Right cardiac atrium (tissue), 5 donors: ENCODE measurements at places on chromosomes 3 and 15.

DNA sequence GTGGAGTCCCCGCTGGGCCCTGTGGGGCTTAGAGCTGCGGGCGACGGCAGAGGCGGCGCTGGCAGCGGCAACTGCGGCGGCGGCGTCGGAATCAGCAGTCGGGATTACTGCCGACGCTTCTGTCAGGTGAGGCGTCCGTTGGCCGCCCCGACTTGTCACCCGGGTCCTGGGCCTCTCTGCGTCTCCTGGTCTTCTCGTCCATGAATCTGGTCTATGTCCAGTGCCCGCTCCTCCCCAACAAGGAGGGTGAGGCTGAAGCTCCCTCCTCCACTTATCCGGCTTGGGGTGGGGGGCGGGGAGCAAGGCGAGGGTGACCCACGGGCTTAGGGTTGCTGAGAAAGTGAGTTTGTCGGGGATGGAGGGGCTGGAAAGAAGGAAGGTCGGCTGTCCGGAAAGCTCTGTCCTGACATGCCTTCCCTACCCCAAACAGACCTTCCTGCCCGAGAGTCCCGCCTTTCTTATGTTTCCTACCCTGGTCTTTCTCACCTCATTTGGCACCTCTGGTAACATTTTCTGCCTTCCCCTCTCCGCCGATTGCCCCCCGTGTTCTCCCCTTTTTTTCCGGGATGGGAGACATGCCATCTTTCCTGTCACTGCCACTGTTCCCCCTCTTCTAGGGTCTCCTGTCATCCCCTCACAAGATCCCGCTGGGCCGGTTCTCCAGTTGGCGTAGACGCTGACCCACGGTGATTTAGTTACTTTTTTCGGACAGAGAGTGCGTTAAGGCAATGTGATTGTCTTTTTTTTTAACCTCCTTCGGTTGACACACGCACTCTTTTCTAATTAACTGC lies 520 bp downstream of the ZNF654 start:
- peak; percentile 47 for DNase-seq

DNA sequence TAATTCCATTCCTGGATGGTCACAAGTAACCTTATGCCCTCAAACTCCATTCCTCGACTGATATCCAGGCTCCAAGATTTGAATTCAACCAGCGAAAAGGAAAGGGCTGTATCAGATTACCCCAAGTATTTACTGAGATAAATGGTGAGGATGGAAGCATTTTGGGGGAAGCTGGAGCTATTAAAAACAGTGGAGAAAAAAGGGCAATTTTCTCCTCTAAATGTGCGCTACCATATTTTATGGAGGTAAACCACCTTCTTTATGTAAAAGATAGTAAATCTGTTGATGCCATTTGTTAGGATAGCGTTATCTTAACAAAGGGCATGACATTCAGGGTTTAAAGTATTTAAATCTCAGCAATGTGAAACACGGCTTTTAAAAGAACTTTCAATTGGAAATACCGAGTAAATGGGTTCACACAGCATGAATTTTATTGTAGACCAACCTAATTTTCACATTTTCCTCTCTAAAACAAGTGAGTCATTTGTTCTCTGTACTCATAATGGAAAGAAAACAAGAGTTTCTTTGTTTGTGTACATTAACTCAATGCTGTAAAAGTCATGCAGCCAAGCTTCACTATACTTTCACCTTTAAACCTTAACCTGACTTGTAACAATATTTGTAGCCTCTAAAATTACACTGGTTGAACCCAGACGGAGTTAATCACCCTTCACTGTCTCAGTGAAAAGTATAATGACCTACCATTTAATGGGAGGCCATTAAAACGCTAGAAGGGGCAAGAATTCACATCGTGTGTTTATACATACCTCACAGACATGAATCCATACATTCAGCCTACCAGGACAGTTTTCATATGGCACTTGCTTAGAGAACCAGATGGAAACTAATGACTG lies 773.4 kb downstream of the ROBO1 start:
- no peak for DNase-seq

GRCh38 chr3:66405701-66406091 lies 95.1 kb downstream of the LRIG1 start:
- no peak for DNase-seq

DNA sequence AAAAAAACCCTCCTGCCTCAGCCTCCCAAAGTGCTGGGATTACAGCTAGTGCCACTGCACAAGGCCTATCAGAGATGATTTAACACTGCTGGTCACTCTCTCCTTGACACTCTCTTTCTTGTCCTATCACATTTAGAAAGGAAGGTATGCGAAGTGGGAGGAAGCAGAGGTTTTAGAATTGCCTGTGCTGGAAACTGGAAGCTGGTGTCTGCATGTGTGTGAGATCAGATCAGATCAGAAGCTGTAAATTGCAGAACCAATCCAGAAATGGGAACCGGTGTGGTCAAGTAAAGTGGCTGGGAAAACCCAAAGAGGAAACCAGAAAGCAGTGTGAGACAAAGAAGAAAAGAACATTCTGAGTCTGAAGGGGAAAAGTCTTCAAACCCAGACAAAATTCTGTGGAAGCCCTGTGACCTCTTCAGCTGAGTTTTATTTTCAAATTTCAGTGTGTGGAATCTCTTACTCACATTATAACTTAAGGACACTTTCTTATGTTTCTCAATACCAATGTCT lies 2.8 kb downstream of the EFHB start:
- no peak for DNase-seq

DNA sequence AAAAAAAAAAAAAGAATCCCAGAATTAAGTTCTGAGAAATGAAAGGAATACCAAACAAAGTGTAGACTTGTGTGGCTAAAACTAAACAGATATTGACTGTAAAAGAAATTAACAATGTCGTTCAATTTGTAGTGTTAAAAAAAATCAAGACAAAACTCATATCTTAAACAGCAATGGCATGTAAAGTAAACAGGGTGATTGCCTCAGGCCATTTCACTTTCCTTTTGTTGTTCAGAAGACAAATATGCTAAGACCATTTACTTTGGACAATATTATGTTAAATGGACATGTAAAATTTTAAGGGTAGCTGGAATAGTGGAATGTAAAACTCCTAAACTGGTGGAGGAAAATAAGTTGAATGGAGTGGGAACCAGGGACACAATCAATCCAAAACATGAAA lies 139.1 kb downstream of the RTP4 start:
- no peak for DNase-seq

DNA sequence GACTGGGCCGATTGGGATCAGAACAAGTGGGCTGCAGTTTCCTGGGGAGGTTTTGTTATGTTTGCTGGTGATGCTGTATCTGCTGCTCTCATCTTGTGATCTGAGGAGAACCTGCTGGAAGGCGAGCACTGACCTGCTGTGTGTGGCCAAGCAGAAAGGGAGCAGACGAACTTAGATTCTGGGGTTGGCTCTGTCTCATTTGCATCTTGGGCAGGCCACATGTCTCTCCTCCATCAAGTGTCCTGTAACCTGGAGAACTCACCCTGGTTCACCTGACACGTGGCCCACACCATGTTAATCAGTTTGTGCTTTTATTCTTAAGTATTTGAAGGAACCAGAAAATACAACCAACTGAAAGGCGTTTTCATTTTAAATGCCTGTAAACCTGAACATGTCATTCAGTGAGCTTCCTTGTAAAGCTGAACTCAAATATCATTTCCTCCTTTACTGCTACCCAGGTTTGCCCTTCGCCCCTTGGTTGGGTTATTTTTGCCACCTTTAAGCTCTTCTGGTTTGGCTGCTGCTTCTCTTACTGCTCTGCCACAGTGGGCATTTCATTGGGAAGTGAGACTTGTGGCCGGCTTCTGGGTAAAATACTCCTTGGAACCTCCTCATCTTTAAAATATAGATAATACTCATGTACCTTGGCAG lies 33.5 kb upstream of the TRAK1 start:
- peak; percentile 18 for DNase-seq

DNA sequence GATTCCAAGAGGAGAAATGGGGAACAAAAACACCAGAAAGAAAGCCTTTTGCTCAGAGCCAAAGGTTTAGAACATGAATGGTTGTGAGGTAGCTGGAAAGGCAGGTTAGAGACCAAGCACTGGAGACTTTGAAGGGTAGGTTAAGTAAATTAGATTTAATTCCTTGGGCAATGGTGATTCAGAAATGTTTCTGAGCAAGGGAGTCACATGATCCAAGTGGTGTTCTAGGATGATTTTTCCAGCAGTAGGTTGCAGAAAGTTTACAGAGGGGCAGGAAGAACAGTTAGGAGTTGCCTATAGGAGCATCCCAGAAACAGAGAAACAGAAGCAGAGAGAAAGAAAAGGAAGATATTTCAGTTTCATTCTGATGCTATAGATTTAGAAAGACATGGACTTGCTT lies 139.8 kb downstream of the WDR76 start:
- no peak for DNase-seq

- no peak for DNase-seq
These were observed 5.1 kb downstream of the ABHD5 start for GRCh38 chr3:43695863-43696262.

GRCh38 chr3:52052831-52053306 lies 3.5 kb downstream of the DUSP7 start:
- DNase-seq, result peak; percentile 97

DNA sequence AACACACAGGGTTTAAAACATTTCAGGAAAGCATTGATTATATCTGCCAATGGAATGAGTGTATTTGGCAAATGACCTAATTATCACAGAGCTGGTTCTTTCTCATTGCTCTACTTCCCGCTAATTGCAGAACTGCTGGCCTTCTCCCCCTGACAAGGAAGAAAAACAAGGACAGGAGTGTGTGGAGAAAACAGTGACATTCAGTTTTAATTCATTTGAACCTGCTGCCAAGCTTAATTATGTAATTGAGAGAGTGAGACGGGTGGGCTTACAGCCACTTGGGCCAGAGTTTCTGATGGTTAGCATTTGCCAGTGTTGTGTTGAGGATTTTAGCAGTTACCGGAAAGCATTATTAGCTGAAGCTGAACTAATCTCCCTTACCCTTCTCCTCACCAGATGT lies 301.4 kb downstream of the RBMS3 start:
- peak; percentile 27 for DNase-seq

DNA sequence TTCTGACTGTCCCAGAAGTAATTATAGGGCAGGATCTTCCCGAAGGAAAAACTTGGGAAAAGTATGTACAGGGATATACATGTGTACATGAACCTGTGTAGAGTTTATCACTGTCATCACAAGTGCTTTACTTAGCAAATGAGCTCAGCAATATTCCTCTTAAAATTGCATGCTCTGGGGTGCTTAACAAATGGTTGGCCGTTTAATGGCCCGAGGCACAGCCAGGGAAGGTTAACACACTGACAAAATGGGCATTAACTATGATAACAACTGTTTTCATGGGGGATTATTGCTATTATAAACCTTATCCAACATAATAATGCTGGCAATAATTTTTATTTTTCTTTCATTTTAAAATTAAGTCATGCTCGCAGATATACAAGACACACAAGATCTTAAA lies 459.3 kb downstream of the TUSC7 start:
- DNase-seq, result no peak

GRCh38 chr15:42584031-42584765 lies 8.8 kb downstream of the STARD9 start:
- DNase-seq, result no peak

- DNase-seq, result no peak
These were observed 483.4 kb downstream of the FOXP1 start for GRCh38 chr3:71099997-71100719.

GRCh38 chr3:113629584-113630421 lies 66.6 kb downstream of the USF3 start:
- DNase-seq, result no peak

- DNase-seq, result no peak
These were observed 95.4 kb downstream of the PLOD2 start for GRCh38 chr3:146065573-146066006.

- no peak for DNase-seq
These were observed 3.1 kb downstream of the SLC51B start for GRCh38 chr15:65048241-65048640.

DNA sequence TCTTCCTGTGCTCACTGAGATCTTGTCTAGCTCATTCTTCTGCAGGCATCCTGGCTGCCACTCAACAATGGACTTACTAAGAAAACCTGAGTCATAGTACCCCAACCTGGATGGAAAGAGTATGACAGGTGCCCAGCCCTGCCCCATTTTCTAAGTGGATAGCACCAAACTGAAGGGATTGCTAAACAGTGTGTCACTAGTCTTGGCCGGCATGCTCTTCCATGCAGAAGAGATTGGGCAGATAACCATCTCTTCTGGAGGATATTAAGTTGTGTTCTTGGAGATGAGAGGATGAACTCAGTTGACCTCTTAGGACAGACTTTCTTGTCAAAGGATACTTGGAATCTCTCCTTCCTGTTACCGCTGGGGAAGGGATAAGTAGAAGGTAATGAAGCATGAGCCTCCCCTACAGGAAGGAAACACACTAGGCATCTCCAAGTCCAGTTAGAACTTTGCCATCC lies 797.5 kb downstream of the AGBL1 start:
- DNase-seq, result no peak

DNA sequence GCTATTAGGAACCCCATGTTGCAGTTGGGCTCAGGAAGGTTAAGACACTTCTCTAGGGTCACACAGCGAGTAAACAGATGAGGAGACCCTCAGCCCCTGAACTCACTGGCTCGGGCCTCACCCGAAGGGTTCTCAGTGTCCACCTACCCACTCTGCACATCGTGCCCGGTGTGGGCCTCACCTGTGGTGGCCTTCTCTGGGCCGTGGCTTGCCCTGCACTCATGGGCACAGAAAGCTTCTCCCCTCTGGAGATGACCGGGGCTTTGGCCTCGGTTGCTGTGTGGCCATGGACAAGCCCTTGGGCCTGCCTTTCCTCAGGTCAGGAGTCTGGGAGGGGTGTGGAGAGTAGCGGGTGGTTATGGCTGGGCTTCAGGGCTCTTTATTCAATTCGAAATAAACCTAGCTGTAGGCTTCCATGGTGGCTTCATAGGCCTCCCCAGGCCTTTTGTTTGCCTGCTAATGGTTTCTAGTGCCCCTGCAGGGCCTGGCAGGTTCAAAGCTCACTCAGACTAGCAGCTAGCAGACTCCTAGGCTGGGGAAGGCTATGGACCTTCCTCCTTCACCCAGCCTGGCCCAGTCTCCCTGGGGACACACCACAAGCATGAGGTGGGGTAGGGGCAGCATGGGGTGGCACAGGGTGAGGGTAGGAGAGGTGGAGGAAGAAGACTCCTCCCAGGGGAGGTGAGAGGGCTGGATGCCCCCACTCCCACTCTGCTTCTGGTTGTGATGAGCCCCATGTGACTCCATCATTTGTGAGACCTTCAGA lies 103.1 kb downstream of the LINGO1 start:
- no peak for DNase-seq
